ENCODE measurements at places on chromosomes 4 and X.

DNA sequence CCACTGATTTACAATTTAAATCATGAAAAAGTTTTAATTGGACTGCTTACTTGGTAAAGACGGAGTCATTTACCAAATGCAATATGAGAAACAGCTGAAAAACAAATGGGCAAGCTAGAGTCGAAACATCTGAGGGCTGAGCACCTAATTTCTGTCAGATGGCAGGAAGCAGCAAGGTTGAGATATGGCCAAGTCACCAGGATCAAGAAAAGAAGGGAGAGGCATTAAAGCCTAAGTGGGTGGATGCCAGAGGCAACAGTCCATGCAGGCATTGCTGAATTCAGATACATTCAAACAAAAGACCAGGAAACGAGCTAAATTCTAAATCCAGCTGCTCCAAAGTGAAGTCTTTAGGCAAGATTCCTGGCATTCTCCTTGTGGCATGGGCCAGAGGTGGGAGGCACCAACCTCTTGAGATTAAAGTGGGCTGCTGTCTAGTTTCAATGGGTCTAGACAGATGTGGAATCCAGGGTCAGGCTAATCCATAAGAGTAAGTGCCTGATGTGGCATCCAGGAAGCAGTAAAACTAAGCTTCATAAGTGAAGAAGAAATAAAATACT lies 8.0 kb upstream of the ARSJ start:
- no peak for DNase-seq

DNA sequence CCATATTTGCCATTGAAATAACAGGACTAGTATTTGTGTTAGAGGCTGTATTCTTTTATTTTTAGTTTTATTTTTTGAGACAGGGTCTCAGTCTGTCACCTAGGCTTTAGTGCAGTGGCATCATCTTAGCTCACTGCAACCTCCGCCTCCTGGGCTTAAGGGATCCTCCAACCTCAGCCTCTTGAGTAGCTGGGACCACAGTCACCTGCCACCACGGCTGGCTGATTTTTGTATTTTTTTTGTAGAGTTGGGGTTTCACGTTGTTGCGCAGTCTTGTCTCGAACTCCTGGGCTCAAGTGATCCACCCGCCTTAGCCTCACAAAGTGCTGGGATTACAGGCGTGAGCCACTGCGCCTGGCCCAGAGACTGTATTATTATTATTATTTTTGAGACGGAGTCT lies 15.3 kb downstream of the TMEM131L start:
- no peak for DNase-seq

DNA sequence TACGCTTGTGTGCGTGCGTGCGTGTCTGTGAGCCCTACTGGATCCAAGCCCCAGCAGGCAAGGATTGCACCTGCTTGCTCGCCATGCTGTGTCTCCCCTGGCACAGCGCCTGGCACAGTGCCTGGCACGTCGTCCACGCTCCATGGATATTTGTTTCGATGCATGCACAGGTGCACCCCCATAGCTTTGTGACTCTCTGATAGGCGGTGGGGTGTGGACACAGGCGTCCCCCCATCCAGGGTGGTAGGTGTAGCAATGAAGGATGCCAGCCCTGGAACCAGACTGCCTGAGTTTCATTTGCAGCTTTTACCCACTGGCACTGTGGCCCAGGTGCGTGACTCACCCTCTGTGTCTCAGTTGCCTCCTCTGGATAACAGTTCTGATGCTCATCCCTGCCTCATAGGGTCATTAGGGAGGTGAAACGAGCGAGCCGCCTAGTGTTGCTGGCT lies 20.2 kb downstream of the PIGG start:
- no peak for DNase-seq

- no peak for DNase-seq
Measured at GRCh38 chr4:107757864-107758476, 37.9 kb upstream of the PAPSS1 start.

DNA sequence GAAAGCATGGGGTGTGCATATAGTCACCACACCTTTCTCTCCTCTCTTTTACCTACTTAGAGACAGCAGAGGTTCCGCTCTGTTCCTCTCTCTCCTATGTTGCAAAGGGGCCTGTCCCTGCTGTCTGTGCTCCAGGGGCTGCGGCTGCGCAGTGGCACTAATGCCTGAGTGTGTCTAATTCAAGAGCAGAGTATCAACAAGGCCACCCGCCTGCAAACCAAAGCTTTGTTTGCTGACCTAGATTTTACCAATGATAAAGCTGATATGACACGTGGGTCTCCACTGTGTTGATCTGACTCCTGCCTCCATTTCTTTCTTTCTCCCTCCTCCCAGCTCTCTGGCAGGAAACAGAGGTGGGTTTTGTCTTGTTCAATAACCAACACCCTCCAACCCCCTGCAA lies 74.9 kb downstream of the NSG1 start:
- no peak for DNase-seq

- peak; percentile 13 for DNase-seq
Measured at GRCh38 chr4:70728091-70728490, 6.3 kb downstream of the RUFY3 start.

GRCh38 chrX:38312436-38312835 lies 14.9 kb downstream of the RPGR start:
- no peak for DNase-seq

DNA sequence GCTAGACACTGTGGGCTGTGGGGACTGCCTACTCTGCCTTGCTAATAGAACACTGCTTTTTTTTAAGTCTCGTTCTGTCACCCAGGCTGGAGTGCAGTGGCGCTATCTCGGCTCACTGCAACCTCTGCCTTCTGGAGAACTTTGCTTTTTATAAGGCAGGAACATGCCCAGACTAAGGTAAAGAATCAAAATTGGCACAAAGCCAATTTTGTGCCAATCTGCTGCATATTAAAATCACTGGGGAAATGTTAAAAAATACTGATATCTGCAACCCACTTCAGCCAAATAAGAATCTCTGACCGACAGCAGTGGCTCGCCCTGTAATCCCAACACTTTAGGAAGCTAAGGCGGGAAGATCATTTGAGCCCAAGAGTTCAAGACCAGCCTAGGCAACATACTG lies 36.5 kb upstream of the CEP135 start:
- DNase-seq: no peak

- no peak for DNase-seq
Measured at GRCh38 chrX:132592880-132593279, 104.0 kb upstream of the MBNL3 start.

GRCh38 chrX:103722505-103722904 lies 11.8 kb downstream of the TMEM31 start:
- DNase-seq: no peak

DNA sequence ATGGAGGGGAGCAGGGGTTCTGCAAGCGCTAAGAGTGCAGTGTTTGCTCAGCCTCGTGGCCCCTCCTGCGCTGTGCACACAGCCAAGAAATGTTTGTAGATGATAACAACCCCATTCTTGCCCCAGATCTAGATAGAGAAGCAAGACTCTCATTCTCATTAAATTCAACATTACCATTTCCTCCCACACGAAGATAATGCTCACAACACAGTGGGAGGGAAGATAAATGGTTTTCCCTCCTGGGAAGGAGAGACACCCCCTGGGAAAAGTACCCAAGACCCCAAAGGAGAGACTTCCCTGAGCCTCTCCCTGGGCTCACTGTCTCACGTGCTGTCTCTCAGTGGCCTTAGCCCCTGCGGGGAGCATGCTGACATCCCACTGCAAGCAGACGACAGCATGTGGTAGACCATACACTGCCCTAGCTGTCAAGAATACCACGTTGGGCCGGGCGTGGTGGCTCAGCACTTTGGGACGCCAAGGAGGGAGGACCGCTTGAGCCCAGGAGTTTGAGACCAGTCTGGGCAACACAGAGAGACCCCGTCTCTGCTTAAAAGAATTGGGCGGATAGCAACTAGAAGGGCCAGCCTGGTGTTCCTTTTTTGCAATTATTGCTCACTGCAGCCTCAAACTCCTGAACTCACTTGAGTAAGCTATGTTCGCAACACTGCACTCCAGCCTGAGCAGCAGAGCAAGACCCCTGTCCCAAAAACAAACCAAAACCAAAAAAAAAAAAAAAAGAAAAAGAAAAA lies 34.9 kb upstream of the IQSEC2 start:
- no peak for DNase-seq

GRCh38 chr4:24795666-24796381 lies 451 bp downstream of the SOD3 start:
- no peak for DNase-seq

DNA sequence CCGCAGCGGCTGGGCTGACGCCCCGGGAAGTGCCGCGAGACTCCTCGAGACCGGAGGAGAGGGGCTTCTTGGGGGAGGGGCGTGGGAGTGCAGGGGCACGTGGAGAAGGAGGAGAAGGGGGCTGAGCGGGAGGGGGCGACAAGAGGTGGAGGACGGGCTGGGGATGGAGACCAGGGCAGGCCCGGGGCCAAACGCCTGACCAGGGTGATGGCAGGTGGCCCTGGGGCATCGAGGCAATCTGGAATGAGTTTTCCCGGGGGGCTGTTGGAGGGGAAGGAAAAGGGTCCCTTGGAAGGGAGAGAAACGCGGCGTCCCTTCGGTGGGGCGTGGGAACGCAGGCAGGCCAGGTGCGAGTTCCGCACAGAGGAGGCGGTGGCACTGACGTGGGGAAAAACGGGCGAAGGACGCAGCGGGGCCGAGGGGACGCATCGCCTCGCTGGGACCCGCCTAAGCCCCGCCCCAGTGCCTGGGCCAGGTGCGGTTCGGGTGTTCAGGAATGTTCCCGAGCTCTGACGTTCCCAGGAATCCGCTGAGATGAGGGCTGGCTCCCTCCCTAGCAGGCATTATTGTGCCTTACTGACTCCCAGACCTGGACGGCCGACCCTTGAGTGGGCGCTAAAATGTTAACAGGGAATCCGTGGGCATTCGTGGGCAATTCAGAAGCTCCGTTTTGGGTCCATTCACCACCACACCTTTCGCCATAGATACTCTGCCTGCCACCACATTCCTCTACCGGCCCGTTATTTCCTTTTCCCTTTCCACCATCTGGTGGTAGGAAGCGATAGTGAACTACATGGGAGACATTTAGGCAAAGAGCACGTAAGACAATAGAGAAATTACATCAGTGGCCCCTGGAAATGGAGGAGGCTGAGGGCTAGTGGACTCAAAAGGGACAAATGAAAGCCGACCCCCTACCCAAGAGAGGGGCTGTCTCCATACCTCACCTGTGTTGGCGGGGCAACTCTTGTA lies 795 bp upstream of the SH3KBP1 start:
- peak; percentile 43 for DNase-seq

GRCh38 chr4:182894681-182895275 lies 22.4 kb downstream of the DCTD start:
- DNase-seq: no peak

- no peak for DNase-seq
Measured at GRCh38 chr4:157751631-157752030, 421.2 kb downstream of the GASK1B start.

DNA sequence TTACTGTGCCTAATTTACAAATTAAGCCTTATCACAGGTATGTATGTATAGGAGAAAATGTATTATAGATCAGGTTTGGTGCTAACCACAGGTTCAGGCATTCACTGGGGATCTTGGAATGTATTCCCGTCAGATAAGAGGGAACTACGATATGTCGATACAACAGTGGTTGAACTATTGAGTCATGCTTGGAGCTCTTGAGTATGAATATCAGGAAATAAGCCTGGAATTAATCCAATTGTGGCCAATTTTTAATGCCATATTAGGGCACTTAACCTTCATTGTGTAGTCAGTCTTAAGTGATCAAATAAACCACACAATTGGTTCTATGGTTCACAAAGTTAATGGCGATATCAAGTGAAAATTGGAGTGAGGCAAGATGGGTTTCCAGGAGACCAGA lies 556.5 kb downstream of the IL1RAPL1 start:
- DNase-seq: no peak

DNA sequence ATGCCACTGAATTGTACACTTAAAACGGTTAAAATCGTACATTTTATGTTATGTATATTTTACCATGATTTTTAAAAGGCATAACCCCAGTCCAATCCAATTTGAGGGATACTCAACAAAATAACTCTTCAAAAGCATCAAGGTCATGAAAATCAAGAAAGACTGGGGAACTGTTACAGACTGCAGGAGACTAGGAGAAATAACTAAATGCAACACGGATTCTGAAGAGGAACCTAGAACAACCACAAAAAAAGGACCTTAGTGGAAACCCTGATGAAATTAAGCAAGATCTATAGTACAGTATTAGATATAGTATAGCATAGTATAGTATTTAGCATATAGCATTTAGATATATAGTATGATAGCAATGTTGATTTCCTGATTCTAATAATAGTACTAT lies 26.8 kb downstream of the SH3KBP1 start:
- no peak for DNase-seq

DNA sequence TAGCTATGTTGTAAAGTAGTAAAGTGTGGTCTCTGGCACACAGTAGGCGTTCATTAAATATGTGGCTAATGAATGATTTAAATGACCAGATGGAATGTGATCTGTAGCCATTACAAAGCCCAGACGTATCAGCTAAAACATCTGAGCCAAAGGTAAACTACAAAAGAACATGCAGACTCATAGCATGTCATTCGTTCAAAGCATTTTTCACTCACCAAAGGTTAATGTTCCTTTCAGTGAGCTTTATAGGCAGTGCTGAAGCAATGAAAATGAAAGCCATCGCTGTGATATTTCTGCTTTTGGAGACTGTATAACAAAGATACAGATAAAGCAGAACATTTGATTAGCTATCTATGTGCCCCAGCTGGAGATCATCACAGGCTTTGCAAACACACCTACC lies 50.5 kb downstream of the F9 start:
- DNase-seq: no peak

DNA sequence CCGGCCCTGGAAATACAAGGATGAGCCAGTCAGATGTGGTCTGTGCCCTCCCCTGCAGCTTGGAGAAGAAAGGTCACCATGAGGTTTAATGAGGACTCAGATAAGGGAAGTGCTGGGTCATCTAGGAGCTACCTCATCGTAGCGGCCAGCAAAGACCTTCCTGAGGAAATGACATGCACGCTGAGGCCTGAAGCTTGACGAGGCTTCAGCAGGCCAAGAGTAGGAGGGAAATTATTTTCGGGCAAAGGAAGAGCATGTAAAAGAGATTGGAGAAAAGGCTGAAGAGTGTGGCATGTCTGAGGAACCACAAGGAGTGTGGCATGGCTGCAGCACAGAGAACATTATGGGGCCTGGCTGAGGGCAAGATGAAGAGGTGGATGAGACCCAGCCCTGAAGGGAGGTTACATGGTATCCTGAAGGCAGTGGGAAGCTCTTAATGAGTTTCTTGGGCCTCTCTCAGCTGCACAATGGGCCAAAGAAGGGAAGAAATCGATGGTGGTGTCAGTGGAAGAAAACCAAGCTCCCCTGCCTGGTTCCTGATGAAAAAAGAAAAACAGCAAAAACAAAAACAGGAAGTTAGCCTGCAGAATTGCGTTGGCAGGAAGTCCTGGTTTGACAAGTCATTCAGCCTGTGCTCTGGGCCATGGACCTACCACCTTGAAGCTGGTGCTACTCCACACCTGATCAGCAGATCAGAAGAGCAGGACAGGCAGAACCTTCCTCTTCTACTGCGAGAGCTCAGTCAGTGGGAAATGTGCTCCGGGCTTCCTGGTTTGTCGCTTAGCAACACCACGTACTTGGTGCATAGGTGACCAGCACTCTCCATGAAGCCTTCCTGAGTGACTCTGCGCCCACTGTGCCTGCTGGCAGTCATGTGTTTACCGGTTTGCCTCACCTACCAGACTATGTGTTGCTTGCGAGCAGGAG lies 134.5 kb upstream of the KLF3 start:
- no peak for DNase-seq

- DNase-seq: no peak
Measured at GRCh38 chr4:181503687-181504390, 739.4 kb upstream of the TENM3 start.
